ENCODE measurements at places on chromosomes 13 and 19.
A peak's percentile ranks its signal among the peaks of the same experiment; 100 is the strongest.

DNA sequence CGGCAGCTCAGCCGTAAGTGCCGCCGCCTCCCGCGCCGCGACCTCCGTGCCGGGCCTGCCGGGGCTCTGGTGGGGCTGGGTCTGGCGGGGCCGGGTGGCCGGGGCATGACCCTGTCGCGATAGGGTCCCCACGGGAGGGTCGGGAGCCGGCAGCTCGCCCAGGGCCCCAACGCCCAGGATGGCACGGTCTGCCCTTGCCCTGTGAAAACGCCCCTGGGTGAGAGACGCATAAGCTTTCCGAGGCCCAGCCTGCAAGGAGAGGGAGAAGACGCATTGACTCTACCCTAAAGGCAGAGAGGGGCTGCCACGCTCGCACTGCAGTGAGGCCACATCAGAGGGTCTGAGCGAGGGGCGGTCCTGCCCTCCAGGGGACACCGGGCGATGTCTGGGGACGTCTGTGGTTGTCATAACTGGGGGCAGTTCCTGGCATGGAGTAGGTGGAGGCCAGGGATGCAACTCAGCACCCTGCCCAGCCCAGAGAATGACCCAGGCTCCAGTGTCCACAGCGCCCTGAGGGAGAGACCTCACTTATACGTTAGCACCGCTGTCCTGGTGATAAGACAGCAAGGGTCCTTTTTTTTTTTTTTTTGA, 539 bp downstream of the ZNF554 start:
- peak; percentile 70 for DNase-seq

- no peak for DNase-seq
These were observed 9.5 kb upstream of the PLEKHF1 start for GRCh38 chr19:29655648-29656335.

GRCh38 chr13:36549126-36549702, 116.9 kb downstream of the CCNA1 start:
- DNase-seq, result peak; percentile 27

GRCh38 chr13:27796544-27797227, 4.4 kb downstream of the GSX1 start:
- DNase-seq, result no peak

- no peak for DNase-seq
These were observed 3.0 kb upstream of the ZNF444 start for GRCh38 chr19:56138069-56138468.

DNA sequence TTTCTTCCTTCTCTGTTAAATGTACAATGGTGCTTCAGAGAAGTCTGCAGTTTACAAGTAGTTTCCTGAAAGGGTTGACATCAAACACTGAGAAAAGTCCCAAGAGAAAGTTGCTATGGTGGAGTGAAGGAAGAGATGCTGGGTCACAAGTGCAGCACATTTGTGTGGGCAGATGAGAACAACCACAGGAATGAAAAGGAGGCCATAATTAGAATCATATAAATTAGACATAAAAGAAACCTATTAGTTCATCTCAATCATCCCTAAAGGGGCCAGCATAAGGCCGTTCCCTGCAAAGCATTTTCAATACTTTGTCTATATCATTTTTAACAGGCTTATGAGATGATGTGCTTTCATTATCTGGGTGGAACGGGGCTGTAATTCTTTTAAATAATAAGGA, 359.2 kb downstream of the IRS2 start:
- no peak for DNase-seq

DNA sequence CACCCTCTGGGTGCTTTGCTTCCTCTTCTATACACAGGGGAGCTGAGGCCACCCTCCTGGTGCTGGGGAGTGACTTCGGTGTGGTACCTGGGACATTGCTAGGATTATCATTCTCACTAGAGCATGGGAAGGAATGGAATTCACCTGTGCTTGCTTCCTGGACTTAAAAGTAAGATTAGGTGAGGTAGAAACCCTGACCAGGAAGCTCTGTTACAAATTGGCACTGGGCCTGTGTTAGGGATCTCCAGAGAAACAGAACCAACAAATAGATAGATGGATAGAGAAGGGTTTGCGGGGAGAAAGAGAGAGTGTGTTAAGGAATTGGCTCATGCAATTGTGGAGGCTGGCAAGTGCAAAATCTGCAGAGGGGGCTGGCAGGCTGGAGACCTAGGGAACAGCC, 13.9 kb upstream of the SIAH3 start:
- no peak for DNase-seq

- DNase-seq, result no peak
These were observed 74.8 kb upstream of the STK24 start for GRCh38 chr13:98651744-98652143.

- DNase-seq, result no peak
These were observed 60.9 kb downstream of the ATP8A2 start for GRCh38 chr13:25432691-25433090.

- no peak for DNase-seq
These were observed 12.4 kb downstream of the SLC35E1 start for GRCh38 chr19:16559780-16560276.

DNA sequence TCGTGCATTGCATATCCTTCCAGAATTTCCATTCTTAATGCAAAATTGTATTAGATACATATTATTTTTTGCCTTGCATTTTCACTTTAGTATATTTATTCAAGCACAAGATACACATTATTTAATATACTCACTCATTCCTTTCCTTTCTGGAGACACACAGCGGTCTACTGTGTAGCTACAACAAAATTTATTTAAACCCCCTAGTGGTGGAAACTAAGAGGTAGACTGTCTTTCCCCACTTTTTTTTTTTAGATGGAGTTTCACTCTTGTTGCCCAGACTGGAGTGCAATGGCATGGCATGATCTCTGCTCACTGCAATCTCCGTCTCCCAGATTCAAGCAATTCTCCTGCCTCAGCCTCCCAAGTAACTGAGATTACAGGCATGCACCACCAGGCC, 2040.3 kb upstream of the PCDH20 start:
- DNase-seq, result no peak

DNA sequence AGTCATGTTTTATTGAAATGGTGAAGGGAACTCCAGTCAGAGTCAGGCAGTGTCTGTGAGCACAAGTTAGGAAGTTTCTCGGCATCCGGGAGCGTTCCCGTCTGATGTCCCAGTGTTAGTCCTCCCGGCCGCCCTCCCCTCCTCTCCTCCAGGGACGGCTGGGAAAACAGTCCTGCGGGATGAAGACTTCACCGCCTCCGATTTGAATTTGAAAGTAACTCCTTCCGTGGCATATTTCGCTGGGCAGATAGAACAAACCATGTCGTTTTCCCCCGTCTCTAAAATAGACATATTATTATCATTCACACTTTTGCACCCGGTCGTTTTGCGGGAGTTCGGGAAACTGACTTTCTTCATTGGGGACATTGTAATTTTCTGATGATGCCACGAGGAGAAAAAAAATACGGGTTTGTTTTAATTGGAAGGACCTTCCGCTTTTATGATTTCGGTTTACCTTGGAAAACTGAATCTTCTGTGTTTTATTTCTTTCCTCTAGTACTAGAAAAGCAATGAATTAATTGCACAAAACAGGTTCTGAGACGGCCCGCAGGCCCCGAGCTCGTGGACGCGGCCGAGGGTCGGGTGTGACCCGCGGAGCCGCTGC, 76.6 kb downstream of the ZIC5 start:
- no peak for DNase-seq

DNA sequence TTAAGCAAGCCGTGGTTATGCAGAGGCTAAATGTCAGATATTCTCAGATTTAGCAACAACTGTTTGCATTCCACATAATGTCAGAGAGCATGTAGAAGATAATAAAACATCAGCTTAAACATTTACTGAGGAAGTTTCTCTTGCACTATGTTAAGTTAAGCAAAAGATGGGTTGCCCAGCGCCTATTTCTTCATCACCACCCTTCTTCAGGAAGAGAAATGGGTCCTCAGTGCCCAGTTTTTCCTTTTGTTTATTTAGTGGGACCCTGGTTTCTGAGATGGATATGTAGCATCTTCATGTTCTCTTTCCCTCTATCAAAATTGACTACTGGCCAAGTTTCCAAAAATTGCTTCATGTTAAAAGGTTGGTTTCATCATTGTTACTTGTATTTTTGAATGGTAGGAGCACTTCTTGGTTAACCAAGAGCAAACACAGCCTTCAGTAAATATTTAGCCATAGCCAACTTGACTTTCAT, 356.8 kb downstream of the RFC3 start:
- no peak for DNase-seq

Measured in activated CD4-positive, alpha-beta T cell treated with anti-CD3 and anti-CD28 coated beads, Interleukin-2, amount 10 ng/mL, durations not matched to agents 24 days and 14 days (primary cell).